ENCODE measurements at places on chromosomes 3 and 15. TPM values are rescaled to one million over a fixed set of nuclear protein-coding genes. Genes with fewer than 3 reads are reported as not detected.

IL20RB gene
- total RNA-seq: 0.38 TPM

INSYN1 gene
- total RNA-seq: 1.5 TPM

EPHA6 gene
- not detected for total RNA-seq

LRRIQ4 gene
- total RNA-seq: 0.19 TPM

AMT gene
- total RNA-seq: 0.85 TPM

HPS3 gene
- total RNA-seq: 32.6 TPM

LRRC3B gene
- total RNA-seq: not detected

CGNL1 gene
- 3.1 TPM for total RNA-seq

CILP gene
- under 0.01 TPM for total RNA-seq

MITF gene
- 8.5 TPM for total RNA-seq

DGKG gene
- total RNA-seq: 4.4 TPM

IL12A gene
- 1.2 TPM for total RNA-seq

HIGD2B gene
- not detected for total RNA-seq

SLC22A14 gene
- 0.28 TPM for total RNA-seq

PP2D1 gene
- total RNA-seq: not detected

SLC6A1 gene
- under 0.01 TPM for total RNA-seq

CYP1A1 gene
- 0.19 TPM for total RNA-seq

CDAN1 gene
- total RNA-seq: 7.9 TPM

GOLGA6A gene
- under 0.01 TPM for total RNA-seq

RETNLB gene
- not detected for total RNA-seq

EFCC1 gene
- under 0.01 TPM for total RNA-seq

SENP5 gene
- total RNA-seq: 56.7 TPM

LRRC49 gene
- total RNA-seq: 12.4 TPM

NR1I2 gene
- not detected for total RNA-seq

PLA2G4D gene
- total RNA-seq: under 0.01 TPM

OCA2 gene
- total RNA-seq: not detected

CSPG5 gene
- 0.19 TPM for total RNA-seq

SAMD7 gene
- not detected for total RNA-seq

SI gene
- total RNA-seq: not detected

ECE2 gene
- not detected for total RNA-seq

RAB27A gene
- 8.2 TPM for total RNA-seq

PIF1 gene
- total RNA-seq: 6.8 TPM

SSUH2 gene
- total RNA-seq: not detected
